ENCODE measurements at places on chromosomes 1 and 21.

DNA sequence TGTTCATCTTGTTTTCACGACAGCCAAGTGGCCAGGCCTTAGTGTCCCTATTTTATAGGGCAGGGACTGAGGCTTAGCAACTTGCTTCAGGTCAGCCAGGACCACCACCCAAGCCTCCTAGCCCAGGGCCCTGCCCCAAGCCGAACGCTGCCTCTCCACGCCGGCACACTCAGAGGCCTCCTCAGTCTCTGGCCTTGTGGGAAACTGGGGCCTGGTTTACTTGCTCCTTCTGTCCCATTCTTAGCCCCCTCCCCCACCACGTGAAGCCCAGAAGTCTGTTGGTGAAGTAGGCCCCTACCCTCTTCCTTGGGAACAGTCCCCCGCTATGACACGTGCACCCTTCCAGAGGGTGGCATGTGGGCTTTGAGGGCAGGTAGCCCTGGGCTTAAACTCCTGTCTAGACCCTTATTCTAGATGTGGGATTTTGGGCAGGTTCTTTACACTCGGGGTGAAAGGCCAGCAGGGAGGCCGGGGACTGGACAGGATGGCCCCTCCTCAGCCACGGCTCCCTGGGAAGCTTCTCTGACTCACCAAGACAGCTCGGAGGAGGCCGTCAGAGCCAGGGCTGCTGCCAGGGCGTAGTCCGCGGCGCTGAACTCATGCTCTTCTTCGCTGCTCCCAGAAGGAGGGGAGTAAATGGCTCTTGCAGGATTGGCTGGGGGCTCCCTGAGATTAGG lies 4.3 kb downstream of the MYOM3 start:
- DNase-seq, result no peak

DNA sequence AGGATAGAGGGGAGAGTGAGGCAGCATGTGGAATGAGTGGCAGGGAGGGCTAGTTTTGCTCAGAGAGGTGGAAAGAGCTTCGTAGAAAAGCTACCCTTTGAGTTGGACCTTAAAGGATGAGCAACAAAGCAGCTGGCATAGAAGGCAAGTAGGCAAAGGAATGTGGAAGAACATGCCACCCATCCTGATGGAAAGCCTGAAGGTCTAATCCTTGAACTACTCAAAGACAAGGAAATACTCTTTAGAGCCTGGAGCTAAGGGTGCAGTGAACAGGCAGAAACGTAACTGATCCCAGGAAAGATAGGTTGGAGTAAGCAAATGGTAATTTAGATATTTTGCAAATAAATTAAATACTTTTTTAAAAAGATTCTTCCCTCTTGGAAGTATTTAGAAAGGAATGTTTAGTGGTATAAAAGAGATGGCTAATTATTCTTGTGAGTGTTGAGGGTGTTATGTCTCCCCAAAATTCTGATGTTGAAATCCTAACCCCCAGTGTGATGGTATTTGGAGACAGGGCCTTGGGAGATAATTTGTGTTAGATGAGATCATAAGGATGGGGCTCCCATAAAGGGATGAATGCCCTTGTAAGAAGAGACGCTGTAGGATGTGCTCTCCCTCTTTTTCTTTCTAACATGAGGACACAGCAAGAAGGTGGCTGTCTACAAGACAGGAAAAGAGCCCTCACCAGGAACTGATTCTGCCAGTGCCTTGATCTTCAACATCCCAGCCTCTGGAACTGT lies 308.1 kb upstream of the RUNX1 start:
- no peak for DNase-seq

- no peak for DNase-seq
These were observed 33.2 kb upstream of the BTG2 start for GRCh38 chr1:203271962-203272632.

GRCh38 chr1:91741301-91741700 lies 144.7 kb downstream of the TGFBR3 start:
- DNase-seq, result no peak

DNA sequence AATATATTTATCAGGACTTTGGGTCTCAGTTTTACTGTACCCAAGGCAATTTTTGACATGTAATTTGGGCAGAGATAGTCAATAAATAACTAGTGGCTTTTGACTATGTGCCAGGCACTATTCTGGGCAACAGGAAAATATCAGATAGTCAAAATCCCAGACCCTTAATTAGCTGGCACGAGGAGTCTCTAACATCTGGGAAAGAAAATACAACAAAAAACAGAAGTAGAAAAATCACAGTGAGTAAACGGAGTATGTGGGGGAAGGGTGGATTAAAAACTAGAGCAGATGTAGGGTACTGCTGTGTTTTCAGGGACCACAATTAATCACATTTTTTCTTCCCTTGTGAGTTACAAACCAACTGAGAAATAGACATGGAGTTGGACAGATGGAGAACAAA lies 217.8 kb downstream of the NCAM2 start:
- DNase-seq, result no peak

GRCh38 chr1:18630511-18631495 lies at the start of gene PAX7:
Gene PAX7, plus strand, starts transcription at chr1:18630846. Its CDS starts 758 bp downstream, at chr1:18631604.
- DNase-seq, result no peak

DNA sequence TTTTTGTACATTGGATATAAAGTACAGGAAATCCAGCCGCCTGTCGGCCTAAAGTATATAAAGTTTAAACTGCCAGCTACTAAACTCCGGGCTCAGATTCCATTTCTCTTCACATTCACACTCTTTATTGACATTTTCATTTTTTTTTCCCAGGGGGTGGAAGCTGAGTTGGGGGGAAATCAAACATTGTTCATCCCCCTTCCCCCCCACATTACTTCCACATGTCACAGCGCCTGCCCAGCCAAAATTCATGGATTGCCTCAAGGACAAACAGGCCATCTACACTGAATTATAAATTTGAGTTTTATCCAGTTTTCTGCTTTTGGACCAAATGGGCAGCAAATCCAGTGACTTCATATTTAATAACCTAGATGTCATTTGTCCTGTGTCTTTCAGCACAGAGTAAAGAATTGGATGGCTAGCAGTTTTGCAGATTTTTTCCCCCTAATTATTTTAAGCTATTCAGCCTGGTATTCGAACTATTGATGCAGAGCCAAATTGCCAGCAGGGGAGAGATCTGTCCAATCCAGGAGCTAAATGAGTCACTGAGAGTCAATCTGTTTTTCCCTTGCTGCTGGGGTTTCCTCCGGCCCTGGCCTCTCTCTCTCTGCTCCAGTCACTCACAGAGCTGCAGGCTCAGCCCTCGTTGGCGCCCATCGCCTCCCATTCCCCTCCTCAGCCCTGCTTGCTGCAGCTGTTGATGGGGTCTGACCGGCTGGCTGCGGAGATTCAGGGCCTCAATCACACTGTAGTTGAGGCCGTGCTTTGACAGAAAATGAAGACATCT lies 98.0 kb downstream of the LMO4 start:
- no peak for DNase-seq

DNA sequence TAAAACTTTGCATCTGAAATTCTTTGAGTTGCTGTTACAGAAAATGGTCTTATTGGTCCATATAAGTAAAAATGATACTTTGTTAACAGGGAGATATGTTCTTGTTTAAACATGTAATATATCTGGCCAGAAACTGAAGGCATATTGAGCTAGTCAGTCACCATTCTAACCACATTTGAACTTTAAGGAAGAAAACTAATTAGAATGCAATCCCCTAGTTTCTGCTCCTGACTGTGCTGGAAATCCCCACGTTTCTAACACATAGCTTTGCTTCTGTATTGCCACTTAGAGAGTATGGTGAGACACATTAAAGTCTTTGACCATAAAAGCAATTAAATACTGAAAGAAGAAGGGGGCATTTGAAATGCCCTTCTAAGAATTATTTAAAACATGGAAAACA lies 32.1 kb upstream of the HIVEP3 start:
- no peak for DNase-seq

DNA sequence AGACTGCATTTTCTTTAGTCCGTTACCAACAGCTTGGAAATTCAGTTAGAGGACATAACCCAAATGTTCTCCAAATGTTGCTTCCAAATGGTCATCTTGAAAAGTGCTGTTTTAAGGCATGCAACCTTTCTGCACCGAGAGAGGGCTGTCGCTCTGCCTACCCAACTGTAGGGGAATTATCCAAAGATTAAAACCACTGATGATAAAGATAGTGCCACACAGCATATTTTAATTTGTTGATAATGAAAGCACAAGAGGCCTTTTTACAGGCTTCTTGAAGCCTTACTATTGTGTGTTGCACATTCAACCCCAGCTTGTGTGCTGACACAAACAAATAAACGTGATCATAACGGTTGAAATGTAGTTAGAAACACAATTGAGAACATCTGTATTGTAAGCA lies 121.5 kb downstream of the LMO4 start:
- DNase-seq, result no peak

DNA sequence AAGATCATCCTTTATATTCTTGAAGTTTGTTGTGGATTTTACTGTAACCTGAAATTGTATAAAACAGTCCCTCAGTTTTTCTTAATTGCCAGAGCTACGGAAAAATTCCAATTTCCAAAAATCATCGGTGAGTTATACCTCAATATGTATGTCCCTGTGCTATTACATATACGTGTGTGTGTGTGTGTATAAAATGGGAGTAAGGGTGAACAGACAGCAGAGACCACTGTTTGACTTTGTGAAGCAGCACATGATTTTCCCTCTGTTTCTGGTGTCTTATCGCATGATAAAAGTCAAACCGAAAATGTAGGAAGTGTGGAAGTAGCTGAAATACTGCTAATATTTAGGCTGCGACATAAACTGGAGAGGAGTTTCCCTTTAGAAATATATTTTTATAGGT lies 1.2 kb downstream of the OR2T1 start:
- DNase-seq, result no peak

DNA sequence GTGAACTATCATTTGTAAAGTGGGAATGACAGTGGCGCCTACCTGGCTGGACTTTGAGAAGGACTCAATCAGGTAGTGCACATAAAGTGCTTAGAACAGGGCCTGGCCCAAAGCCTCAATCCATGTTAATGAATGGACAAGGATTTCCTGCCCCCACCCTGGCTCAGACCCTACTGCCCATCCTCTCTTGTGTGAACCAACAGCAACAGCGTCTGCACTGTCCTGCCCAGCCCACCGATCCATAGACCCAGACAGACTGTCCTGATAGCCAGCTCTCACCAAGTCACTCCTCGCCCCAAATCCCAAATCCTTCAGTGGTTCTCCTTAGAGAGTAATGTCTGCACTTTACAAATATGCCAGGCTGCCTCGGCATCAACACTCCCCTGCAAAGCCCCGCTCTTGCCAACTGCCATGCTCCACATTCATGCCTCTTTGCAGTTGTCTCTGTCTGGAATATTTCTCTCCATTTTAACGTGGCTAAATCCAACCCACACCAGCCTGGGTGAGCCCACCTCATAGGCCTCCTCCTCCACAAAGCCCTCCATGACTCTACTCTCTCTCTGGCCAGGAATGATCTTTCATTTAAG lies 157.6 kb upstream of the EDN2 start:
- DNase-seq, result no peak

DNA sequence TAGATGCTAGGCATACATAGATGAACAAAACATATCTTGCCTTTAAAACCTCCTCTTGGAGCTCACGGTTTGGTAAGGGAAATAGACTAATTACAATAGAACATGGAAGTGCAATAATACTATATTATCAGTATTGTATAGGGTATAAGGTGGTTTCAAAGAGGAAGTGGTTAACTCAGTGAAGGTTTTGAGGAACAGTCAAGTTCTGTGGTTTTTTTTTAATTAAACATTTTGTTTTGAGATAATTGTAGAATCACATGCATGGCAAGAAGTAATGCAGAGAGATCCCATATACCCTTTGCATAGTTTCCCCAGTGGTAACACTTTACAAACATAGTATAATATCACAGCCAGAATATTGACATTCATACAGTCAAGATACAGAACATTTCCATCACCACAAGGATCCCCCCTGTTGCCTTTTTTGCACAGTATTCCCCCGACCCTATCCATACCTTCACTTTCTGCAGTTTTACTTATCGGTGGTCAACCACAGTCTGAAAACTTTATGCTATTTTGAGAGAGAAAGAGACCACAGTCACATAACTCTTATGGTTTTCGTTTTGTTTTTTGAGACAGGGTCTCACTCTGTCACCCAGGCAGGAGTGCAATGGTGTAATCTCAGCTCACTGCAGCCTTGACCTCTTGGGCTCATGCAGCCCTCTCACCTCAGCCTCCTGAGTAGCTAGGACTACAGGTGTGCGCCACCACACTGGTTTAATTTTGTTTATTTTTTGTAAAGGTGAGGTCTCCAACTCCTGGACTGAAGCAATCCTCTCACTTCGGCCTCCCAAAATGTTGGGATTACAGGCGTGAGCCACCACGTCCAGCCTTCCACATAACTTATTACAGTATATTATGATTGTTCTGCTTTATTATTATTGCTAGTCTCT lies 60.5 kb upstream of the KIAA1614 start:
- no peak for DNase-seq

- DNase-seq, result no peak
These were observed 122.2 kb downstream of the NAV1 start for GRCh38 chr1:201660931-201661822.
